ENCODE measurements at places on chromosomes 1 and 21.

GRCh38 chr1:21182181-21182731, 5.6 kb upstream of the EIF4G3 start:
- DNase-seq, result no peak

DNA sequence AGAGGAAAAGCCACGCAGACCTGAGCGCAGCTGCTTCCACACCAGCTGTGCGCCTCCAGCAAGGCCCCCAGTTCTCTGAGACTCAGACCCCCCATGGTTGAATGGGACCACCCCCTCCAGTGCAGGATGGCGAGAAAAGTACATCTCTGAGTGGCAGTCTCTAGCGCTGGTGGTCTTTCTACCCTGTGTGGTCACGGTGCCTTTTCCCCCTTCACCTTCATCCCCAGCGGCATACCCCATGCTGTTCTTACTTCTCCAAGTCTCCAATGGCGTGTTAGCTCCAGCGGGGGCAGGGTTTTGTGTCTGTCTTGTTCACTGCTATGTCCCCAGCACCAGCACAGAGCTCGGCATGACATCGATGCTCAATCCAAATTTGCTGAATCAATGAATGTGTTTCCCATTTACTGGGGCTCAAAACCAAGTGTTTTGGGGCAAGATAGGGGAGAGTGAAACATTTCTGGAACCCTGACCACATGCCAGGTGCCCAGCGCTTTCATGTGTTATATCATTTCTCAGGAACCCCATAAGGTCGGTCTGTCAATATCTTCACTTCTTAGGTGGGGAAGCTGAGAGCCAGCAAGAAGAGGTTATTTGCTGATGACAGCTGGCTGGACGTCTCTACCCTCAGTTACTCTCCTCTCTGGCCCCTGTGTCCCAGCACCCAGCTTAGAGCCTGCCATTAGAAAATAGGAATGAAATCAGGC, 959 bp upstream of the SDC3 start:
- DNase-seq, result no peak

DNA sequence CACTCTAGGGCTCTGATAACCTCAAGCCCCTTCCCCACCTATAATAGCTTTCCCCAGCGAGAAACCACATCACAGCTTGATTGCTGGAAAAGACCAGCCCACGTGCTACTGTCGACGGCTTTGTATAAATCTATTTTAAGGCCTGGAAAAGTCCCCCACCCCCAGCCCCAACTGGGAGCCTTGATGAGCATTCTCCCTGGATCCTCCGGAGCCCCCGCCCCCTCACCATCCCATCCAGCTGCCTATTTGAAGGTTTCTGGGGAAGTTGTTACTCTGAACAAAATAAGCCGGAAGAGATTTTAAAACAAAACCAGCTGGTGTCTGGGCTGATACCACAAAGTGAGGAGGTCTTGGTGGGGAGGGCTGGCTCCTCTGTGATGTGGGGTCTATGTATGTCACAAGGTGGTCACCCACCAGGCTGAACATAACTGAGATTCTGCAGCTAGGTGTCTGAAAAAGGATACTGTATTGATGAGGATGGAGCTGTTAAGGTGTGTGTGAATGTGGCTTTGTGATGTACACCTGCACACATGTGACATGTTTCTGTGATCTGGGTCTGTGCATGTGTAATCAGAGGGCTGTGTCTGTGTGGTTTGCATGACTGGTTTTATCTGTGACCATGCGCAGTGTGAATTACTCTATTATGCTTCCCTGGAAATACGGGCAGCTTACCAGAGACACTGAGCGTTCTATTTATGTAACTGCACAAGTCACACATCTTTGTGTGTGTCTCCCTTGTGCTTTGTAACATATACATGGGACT, 25.0 kb downstream of the RIMS3 start:
- no peak for DNase-seq

GRCh38 chr1:26788515-26788785, 700 bp downstream of the PIGV start:
- DNase-seq, result peak; percentile 12

DNA sequence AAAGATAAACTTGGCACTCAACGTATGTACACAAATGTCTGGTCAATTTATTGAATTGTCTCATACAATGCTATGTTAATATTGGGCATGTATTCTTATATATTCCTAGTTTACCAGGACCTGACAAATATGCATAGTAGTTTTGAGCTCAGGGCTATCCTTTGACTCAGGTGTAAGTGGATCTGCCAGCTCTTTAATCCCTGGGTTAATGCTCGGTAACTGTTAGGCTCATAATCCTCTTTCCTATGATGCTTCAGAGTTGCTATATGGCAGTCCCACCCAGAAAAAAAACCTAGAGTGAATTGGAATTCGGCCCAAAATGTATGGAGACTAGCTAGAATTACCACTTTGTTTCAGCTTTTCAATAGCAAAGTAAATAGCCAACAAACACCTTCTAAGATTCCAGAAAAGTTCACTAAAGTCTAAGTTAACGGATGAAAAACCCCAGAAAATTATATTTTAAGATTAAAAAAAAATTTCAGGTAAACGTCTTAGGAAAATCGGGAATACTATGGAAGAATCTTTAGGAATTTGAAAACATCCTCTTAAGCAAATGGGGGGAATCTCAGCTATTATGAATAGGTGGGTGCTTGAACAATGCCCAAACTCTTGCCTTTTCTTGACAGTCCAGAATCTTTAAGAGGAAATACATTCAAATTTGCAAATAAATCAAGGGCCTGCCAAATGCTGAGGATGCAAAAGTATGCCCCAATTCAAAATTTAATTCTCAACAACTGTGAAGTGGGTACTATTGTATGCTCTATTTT, 10.9 kb downstream of the H3-3A start:
- no peak for DNase-seq

DNA sequence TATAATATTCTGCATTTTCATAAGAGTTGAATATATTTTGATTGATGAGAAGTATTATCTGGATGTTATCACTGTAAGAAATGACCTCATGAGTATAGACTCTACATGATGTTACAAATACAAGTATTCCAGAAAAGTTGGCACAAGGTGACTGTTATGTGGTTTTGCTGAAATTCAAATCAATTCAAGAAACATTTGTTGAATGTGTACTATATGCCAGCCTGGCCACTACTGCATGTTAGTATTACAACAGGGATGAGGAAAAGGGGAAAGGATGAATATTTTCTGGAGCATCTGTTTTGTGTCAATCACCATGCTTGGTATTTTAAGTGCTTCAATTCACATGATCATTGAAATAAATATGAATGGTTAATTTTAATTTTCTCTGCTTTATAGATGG, 250.9 kb upstream of the PBX1 start:
- no peak for DNase-seq

GRCh38 chr1:205569411-205570172, 62.2 kb downstream of the ELK4 start:
- no peak for DNase-seq

DNA sequence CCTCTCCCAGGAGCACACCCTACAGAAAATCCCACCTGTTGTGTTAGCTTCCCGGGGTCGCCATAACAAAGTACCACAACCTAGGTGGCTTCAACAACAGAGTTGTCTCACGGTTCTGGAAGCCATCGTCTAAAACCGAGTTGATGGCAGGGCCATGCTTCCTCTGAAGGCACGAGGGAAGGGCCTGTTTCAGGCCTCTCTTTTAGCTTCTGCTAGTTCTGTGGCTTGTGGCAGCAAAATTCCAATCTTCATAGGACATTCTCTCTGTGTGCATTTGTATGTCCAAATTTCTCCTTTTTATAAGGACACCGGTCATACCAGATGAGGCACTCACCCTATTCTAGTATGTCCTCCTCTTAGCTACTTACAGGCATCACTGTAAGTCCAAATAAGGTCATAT, 3.2 kb downstream of the CFAP74 start:
- DNase-seq, result no peak

GRCh38 chr1:85660541-85660940, 47.7 kb downstream of the ZNHIT6 start:
- DNase-seq, result no peak

- DNase-seq, result peak; percentile 50
Observed at GRCh38 chr1:77825131-77825709, 45.8 kb downstream of the MIGA1 start.

DNA sequence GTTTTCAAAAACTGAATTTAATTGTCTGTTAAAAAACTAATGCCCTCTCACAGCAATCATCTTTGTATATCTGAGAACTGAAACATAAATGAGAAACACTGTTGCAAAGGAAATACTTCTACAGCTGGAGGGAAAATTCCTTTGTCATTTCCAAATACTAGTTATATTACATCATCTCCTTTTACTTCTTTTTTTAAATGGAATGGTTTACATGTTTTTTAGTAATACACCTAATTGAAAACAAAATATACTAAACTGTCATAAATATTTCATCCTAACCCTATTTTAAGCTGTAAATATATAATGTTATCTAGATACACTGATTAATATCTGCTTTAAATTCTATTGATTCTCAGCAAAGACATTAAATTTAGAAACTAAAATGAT, 19.1 kb downstream of the CDC42BPA start:
- no peak for DNase-seq

DNA sequence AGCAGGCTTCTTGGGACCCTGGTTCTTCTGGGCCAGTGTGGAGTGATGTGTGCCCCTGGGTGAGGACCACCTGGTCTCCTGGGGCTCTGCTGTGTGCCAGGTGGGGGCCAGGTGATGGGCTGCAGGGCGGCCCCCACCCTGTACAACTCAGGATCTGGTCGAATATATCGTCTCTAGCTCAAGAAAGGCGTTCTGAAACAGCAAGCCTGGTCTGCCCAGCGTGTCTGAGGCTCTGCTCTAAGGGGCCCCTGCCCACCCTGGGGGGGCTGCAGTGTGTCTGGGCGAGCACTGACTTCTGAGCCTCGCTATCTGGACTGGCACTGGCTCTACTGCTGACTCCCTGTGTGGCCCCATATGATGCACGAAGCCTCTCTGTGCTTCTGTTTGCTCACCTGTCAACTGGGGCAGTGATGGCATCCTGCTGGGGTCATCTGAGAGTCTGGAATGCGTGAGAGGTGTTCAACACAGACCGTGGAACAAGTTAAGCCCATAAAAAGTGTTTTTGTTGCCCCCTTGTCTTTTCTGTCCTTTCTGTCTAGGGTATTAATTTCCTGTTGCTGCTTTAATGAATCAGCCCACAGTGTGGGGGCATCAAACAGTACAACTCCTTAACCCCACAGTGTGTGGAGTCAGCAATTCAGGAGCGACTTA, 56.0 kb upstream of the TRAPPC10 start:
- DNase-seq, result no peak

GRCh38 chr1:226964068-226964425, 24.0 kb downstream of the COQ8A start:
- no peak for DNase-seq

GRCh38 chr1:64084451-64084850, 119.0 kb upstream of the UBE2U start:
- DNase-seq, result no peak

DNA sequence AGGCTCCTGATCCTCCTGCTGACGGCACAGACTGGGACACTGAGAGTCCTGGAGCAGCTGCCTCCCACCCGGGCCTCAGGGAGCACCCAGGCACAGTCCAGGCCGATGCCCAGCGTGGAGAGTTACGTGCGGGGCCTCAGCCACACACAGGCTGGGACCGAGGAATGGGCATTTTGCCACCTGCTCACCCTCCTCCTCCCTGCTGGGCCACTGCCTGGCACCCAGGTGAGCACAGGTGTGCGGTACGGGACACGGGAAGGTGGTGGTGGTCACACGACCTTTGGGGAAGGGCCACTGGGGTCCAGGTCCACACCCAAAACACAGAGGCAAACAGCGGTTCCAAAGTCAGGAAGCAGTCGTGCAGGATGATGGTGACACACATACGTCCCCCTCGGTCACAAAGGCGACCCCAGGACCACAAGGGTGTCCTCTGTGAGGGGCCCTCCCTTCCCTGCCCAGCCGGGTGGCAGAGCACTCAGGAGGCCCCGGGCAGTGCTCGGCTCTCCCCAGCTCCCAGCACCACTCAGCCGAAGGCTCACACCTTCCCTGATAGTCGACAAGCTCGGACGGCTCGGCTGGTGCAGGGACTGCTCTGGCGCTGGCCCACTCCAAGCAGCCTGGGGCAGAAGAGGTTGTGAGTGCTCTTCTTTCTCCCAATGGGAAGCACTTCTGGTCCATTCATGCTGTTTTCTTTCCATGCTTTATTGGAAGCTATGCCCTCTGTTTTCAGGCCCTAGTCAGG, 14.3 kb downstream of the MORN1 start:
- DNase-seq, result no peak

DNA sequence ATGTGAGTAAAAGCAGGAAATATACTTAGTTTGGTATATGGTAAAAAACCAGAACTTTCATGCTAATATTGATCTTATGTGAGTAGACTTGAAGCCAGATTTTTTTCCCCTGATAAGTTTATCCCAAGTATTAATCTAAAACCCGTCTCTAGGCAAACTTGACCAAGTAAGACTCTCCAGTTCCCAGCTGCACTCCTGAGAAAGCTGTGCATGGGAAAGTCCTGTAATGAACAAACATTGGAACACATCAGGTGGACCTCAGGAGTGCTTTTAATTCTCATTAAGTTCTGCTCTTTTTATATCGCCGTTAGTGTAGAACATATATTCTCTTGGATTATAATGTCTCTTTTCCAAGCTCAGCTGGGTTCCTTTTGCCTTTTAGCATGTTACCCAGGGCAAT, 105.0 kb downstream of the CD247 start:
- no peak for DNase-seq

DNA sequence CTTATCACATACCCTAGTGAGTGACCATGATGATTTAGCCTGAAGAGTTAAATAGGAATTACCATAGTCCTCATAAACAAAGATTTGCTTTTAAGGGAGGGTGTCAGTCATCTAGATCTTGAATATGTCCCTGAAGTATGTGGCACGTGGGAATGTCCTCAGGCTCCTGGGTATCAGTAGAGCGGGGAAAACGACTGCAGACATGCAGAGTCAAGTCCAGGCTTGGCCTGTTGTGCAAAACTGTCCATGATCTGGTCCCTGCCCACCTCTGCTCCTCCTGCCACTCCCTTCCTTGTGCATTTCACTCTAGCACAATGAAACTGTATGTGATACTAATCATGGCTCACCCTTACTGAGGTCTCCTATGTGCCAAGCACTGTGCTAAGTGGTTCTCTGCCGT, 12.9 kb downstream of the MOV10 start:
- no peak for DNase-seq

DNA sequence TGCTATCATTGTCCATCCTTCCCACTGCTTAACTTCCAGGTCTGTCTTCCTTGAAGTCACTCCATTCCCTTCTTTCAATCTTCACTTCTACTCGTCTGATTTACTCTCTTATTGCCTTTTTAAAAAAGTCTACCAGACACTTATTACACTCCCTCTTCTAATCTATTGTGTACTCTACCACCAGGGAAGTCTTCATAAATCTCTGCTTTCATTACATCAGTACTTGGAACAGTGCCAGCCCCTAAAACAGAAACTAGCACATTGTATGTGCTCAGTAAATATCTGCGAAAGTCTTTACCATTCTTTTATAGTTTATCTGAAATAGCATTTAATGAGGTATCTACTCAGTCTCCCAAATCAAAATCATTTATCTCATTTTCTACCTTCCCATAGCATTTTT, 236.4 kb downstream of the USH2A start:
- DNase-seq, result no peak

DNA sequence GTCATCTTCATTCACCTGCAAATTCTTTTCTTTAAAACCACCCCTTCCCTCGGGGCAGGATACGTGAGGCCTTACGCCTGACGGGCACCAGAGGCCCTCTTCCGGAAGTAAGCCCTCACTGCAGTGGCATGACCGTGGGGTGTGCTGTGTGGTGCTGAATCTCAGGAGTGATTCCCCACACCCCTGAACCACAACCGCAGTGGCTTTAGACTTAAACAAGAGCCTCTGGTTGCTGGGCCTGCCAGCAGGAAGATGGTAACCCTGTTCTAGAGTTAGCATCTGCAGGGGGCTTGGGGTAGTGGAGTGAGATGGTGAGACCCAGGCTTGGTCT, 12.1 kb downstream of the BSND start:
- DNase-seq, result no peak
